ENCODE measurements at places on chromosomes 5 and 9.

DNA sequence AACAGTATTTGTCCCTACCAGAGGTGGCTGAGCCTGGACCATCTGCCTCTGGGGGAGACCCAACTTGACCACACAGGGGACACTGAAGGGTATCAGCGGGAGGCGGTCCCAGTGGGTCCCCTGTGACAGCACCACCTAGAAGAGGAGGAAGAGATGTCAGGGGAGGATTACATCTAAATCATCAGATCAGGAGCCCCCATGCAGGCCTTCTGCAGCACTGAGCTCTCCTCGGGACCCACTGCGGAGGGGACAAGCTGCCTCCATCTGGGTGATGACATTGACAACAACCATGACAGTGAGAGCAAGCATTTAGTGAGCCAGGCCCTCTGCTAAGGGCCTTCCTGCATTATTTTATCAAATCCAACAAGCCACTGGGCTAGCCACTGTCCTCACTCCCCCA lies 12.3 kb downstream of the ORM2 start:
- DNase-seq, result no peak

- DNase-seq, result no peak
These were observed 43.3 kb downstream of the TMC1 start for GRCh38 chr9:72564479-72565281.

- DNase-seq, result no peak
These were observed 32.0 kb upstream of the TMED7 start for GRCh38 chr5:115657881-115658233.

DNA sequence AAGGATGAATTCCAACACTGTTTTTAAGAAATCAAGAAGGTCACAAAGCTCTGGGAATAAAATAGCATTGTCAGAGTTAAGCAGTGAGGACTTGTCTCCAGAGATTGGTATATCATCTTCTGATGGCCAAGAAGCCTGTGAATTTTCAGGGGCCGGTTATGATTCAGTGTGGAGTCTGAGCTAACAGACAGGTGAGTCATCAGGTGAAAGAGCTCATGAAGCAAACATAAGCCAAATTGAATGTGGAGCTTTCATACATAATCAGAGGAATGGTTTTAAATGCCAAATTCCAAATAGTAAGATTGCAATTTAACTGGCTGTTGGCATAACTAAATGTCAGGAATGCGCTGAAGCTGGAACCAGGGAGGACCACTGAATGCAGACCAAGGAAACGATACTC lies 494.2 kb downstream of the MTRR start:
- no peak for DNase-seq

GRCh38 chr5:7856855-7857254 lies 5.9 kb upstream of the CFAP90 start:
- DNase-seq, result peak; percentile 75

DNA sequence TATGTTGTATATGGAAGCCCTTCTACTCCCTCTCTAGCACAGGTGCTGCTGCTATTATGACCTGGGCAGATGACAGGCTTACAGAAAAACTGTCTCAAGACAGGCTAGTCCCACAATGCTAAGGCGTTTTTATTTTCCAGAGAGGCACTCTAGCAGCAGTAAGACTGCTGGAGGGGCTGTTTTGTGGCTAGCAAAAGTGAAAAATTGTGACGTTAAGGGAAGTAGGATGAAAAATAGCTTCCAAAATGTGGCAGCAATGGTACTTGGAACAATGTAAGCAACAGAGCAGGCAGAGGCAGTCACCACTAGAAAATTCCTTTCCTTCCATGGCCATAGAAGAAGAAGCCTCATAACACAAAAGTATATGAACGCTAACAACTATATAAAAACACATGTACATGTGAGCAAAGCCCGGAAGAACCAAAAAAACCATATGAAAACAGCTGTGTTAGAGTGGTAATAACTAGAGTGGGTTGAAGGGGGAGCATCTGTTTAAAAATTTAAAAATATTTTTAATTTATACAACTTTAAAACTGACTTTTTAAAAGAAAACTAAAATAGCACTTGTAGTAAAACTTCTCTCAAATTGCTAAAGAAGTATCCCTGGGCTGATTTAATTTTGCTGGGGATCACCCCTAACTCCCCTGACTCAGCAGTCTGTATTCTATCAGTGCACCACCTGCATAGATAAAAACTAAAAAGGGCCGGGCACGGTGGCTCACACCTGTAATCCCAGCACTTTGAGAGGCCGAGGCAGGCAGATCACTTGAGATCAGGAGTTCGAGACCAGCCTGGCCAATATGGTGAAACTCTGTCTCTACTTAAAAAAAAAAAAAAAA lies 30.6 kb downstream of the CLINT1 start:
- DNase-seq, result no peak

GRCh38 chr5:163727028-163727427 lies 221.6 kb downstream of the MAT2B start:
- no peak for DNase-seq

DNA sequence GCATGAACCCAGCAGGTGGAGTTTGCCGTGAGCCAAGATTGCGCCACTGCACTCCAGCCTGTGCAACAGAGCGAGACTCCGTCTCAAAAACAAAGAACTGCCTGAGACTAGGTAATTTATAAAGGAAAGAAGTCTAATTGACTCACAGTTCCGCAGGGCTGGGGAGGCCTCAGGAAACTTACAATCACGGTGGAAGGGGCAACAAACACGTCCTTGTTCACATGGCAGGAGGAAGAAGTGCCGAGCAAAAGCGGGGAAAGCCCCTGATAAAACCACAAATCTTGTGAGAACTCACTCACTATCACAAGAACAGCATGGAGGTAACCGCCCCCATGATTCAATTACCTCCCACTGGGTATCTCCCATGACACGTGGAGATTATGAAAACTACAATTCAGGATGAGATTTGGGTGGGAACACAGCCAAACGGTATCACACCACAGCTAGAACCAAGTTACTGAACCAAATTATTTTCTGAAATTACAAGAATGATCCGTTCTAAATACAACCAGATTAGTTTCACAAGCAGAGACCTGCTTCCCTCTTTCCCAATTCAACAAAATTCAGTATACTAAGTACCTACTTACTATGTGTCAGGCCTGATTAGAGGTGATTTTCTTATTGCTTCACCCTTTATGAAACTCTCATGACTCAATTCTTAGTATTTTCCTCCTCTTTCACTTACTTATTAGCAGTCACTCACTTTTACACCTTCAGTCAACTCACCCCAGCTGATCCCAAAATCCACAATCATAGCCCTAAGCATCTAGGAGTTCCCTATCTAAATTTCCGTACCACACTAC lies 8.4 kb downstream of the UBTD2 start:
- DNase-seq, result no peak

GRCh38 chr9:134618163-134618832 lies 23.3 kb upstream of the COL5A1 start:
- DNase-seq, result no peak

- DNase-seq, result peak; percentile 27
These were observed 9.9 kb downstream of the LEAP2 start for GRCh38 chr5:132883261-132883834.

DNA sequence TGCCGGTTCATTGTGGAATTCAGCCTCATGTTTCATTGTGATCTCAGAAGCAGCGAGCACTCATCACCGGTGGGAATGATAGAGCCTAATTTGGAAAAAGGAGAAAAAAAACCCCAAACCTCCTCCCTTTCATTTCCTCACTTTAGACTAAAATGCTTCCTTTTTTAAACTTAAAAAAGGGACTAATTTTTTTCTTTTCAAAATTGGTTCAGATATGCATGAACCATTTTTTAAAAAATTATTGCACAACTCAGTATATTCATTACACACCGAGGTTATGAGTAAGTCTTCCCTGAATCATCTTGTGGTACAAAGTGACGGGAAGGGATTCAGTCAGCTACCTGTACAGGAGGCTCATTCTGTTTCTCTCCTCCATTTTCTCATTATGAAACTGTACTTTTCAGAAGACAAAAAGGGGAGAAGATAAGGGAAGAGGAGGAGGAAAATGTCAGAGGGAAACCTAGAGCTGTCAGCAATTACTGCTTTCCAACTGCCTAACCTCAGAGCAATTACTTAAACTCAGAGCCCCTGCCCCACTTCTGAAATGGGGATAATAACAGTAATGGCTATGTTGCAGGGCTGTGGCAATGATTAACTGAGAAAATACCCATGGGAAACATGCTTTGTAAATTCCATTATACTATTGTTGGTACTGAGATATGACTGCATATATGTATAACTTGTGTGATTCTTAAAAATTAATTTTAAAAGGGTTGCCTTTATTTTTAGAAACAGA lies 24.0 kb downstream of the GALNT10 start:
- no peak for DNase-seq

DNA sequence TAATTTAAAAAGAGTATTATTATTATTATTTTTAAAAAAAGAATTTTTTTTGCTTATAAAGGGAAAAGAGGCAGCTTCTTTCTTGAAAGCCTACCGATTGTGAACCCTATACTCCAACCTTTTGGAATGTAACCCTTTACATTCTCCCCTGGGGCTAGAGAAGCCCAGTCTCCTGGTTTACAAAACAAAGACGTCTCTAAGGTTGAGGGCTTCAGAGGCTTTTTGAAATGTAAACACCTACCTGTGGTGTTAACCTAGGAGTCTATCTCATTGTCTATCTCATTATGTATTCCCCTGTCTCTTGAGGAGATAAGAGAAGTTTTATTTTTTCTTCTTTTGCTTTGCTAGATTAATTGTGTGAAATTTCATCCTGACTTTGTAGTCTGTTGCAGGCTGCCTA lies 4.7 kb downstream of the TNFSF8 start:
- DNase-seq, result no peak

- DNase-seq, result no peak
These were observed 275.2 kb downstream of the CDH9 start for GRCh38 chr5:26763215-26763614.

DNA sequence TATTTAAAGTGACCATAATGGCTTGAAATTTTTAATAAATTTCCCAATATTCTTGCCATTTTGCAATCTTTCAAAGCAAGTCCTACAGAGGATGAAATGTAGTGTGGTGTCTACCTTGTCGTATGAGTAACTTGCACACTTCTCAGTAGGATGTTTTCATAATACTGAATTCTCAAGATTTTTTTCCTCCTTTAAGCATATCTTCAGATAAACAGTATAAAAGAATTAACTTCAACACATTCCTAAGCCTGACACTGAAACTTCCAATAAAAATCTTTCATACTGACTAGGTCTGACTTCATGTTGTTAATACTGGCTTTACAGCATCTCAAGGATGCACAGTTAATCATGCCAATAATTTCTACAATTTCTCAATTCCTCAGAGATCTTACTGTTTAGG lies 62.0 kb downstream of the DROSHA start:
- DNase-seq, result no peak

DNA sequence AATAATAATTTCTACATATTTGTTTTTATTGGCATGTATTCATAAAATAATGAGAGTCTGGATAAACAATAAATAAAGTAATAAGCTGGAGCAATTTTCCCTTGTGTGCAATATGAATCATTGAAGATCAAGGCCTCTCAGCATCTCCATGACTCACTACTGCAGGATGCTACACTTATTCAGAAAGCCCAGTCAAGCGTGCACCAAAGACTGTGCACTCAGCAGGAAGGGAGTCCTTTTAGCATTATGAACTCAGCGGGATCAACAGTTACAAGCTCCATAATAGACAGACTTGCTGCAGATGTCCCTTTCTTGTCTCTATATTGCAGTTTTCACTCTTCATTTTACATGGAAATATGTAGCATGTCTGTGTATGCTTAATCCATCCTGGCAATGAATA lies 485.3 kb downstream of the CDH9 start:
- DNase-seq, result peak; percentile 87

DNA sequence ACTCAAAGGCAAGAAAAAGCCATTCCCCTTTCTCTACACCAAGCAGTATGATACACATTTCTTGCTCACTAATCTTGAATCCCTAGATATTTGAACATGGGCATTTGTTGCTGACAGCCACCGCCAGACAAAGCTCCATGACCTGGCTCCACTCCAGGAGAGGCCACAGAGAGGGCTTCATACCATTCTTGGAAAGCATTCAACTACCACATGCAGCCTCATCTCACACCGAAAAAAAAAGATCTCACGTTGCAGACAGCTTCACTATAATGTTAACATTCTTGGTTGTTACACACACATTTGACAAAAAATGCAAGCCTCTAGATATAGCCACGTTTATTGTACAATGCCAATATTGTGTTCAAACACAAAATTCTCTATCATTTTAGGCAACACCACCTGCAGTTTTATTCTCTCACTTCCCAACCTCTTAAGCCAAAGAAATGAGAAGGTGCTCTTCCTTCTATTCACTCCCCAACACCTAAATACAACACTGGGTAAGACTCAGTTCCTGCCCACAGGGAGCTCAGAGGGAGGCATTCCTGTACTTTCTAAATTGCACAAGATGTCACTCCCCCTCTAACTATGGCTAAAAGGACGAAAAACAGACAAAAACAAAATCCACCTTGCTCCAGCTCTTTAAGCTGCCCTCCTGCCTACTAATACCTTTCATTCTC lies 222.4 kb downstream of the TSSK1B start:
- no peak for DNase-seq

DNA sequence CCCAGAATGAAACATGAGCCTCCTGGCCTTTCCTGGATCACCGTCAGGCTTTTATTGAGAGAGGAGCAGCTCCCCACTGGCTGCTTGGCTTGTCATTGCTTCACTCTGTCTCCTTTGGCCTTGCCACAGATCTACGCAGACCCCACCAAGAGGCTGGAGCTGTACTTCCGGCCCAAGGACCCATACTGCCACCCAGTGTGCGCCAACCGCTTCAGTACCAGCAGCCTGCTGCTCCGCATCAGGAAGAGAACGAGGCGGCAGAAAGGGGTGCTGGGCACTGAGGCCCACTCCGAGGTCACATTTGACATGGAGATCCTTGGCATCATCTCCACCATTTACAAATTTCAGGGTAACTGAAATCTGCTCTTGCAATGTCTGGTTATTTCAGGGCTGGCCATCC lies 11.2 kb downstream of the GTF3C5 start:
- DNase-seq, result no peak

DNA sequence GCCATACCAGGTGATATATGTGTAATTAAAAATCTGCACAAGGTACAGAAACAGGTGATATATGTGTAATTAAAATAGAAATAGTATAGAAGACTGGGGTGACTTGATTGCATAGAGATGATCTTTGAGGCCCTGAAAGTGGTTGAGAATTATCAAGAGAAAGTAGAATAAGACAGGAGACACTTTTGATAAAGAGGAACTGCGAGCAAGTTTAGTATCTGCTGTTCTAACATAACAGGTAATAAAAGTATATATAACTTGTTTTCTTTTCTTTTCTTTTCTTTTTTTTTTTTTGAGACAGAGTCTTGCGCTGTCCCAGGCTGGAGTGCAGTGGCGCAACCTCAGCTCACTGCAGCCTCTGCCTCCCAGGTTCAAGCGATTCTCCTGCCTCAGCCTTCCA lies 5.4 kb downstream of the SNX2 start:
- no peak for DNase-seq

- DNase-seq, result no peak
These were observed 183.2 kb downstream of the GNAQ start for GRCh38 chr9:77848404-77848803.

DNA sequence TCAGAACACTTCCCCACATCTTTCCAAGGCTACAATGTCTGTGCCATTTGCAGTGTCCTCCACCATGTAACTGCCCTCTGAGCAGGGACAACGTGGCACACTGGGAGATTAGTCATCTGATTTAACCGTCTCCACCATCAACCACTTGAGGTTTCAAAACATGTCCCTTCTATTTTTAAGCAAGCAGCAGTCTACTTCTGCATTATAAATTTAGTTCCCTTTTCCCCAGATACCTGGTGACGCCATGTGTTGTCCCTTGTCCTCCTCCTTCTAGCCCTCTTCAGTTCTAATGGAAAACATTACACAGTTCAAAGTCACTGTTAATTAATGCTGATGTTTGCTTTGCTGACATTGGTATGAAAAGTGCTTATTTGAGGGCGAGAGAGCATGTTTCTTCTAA lies 52.8 kb downstream of the ATP10B start:
- DNase-seq, result peak; percentile 35

- no peak for DNase-seq
These were observed 61.4 kb downstream of the ARHGEF28 start for GRCh38 chr5:73687357-73687756.

Data from NCI-H510A treated with DMSO at 0.1 percent for 48 hours (cell line).